ENCODE measurements at places on chromosomes 5 and 9.

DNA sequence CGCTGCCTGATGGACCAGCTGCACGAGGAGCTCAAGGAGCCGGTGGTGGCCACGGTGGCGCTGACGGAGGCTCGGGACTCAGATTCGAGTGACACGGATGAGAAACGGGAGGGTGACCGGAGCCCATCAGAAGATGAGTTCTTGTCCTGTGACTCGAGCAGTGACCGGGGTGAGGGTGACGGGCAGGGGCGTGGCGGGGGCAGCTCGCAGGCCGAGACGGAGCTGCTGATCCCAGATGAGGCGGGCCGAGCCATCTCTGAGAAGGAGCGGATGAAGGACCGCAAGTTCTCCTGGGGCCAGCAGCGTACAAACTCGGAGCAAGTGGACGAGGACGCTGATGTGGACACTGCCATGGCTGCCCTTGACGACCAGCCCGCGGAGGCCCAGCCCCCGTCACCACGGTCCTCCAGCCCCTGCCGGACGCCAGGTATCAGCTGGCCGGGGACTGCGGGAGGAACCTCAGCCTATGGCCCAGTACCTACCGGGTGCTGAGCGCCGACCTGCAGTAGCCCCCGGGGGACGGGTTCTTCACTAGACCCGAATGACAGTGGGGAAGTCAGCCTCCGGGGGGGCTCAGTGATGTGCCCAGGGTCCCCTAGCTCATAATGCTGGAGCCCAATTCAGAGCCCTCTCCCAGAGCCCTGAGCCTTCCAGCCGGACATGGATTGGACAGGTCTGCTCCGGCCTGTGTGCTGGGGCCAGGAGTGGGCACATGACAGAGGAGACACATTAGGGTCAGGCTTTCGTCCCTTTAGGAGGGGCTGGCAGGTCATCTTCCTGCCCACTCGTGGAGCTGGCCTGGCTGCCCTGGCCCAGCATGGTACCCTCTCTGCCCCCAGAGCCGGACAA, 33.0 kb downstream of the USP20 start:
- no peak for DNase-seq

DNA sequence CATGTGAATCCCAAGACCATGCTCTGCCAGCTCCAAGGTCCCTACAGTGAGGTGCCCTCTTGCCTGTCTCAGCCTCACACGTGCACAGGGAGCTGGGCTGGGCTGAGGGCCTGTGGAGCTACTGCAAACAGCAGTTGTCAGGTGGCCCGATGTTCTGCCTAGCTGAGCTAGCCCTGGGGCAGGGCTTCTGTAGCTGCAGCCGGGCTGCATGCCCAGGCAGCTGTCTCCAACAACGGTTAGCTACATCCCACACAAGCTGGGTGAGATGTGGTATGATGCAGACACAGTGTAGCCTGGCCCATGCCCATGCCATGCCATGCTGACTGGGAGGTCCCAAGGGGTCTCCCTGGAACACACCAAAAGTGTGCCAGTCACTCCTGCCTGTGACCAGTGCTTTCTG, 62.0 kb downstream of the MACROH2A1 start:
- no peak for DNase-seq

DNA sequence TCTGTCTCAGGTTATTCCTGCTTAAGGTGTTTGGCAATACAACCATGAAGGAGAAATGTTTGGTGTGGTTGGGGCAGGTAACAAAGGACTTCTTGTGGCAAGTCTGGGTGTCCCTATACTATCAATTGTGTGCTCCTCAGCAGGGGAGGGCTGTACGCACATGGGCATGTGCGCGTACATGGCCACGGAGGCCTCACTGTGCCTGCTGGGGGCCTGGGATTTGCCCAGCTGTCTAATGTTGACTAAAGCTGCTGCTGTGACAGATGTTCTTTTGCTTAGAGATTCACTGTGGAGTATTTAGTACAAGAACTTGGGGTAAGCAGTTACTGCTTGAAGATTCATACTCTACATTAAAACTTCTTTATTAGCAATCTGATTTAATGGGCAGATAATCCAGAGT, 97.5 kb downstream of the HSPA4 start:
- no peak for DNase-seq

DNA sequence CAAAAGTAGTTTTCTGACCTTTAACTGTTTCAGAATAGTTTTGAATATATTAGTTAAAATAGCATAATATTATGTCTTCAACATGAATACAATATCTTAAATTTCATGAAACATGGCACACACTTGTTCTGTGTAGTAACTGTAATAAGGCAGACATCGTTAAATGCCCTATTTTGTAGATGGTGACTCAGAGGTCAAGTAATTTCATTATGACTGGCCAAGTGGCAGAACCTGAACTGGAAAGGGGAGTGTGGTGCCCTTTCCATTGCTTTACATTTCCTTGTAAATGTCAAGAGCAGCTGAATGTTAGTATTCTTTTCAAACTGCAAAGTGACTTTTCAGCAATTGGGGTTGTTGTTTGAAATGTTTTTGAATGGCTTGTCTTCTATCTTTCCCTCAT, 201.2 kb upstream of the CDKN2B start:
- DNase-seq: no peak

GRCh38 chr9:122053064-122053463, 40.0 kb downstream of the TTLL11 start:
- DNase-seq: no peak

GRCh38 chr5:135432113-135432512, 15.0 kb downstream of the DCANP1 start:
- no peak for DNase-seq

DNA sequence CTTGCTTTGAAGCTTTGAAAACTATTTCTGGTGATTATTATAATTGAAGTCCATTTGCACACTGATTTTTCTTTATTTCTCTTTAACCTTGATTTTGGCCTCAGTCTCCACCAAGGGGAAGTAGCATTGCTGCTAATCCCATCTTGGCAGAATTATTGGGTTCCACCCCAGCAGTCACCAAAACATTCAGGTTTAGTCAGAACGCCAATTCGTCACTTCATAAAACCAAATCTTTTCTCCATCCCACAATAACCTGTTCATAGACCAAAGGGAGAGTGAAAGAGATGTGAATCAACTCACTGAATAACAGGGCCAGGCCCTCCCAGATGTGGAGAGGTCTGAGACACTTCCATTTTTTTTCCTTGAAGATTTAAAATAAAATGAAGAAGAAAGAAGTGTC, 95.1 kb upstream of the VCAN start:
- no peak for DNase-seq

- DNase-seq: no peak
These were observed 137.1 kb upstream of the ZNF366 start for GRCh38 chr5:72644296-72644695.

DNA sequence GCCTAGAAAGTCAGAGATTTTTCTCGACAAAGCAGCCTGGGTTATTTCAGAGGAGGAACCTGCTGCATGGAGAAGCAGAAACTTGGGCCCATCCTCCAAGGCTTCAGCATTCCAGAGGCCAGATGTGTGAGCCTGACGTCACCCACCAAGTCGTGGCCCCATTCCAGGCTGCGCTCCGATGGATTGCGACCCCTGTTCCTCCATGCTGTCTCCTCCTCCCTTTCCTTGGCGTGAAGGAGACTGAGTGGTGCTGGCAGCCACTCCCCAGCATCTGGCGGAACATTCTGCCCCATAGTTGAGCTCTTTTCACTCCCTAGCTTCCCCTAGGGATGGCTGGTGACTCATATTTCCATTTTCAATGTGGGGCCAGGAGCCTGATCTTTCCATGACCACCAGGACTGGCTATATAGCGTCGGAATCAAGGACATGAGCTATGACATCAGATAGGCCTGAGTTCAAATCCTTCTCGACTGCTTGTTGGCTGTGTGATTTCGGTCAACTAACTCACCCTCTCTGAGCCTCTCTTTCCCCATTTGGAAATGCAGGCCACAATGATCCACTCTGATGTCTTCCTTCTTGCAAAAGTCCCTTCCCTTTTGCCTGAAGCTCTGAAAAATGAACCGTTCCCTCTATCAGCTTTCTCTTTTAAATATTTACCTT, 24.5 kb upstream of the DUSP1 start:
- peak; percentile 92 for DNase-seq

DNA sequence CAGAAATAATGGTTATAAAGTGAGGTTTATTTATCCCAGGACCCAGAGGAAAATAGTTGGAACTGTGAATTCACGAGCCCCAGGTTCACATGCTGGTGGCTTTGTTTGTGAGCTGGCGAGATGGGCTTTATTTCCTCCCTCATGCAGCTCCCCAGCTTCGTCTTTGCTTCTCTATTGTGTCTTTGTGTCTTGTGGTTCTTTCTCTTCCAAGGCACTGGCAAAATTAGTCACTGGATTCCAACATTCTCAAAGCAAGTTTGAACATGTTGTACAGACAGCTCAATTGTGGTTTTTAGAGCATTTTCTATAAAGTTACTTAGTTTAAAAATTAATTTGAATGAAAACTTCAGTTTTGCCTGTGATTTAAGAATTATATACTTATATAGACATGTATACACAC, 7.2 kb downstream of the NDUFS6 start:
- DNase-seq: no peak

DNA sequence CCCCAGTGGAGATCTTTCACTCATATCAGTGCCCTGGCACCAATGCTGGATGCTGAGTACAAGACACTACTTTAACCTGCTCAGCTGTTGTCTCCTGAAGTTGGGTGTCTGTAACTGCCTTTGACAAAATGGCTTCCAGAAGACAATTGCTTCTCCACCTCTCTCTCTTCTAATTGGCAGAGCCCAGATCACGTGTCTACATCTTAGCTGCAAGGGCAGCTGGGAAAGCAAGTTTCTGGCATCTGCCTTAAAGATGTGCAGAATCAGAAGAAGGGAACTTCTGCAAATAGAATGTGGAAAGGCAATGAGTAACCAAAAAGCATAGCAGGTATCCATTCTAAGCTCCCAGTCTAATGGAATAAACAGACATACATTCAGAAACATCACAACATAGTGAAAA, 81.1 kb downstream of the PDZD2 start:
- DNase-seq: no peak

- DNase-seq: no peak
These were observed 80.1 kb downstream of the EGFLAM start for GRCh38 chr5:38338455-38338854.

DNA sequence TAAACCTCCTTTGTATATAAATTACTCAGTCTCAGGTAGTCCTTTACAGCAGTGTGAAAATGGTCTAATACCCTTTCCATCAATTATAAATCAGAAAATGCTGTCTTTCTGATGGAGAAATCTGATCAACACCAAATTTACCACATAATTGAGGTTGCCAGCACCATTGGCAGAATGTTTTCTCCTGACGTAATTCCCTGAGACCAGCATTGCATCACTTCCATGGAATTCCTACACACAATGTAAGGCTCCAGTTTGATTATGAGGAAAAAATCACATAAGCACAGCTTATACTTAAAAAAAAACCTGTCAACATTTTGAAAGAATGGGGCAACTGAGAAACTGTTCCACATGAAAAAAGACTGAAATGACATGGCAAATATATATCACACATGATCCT, 618.7 kb upstream of the CDH6 start:
- peak; percentile 41 for DNase-seq

GRCh38 chr5:51961154-51961562, 577.9 kb downstream of the ISL1 start:
- no peak for DNase-seq

GRCh38 chr9:16074963-16075362, 522.1 kb downstream of the CCDC171 start:
- DNase-seq: peak; percentile 77

- no peak for DNase-seq
These were observed 2.3 kb downstream of the TTF1 start for GRCh38 chr9:132404228-132404881.

- DNase-seq: no peak
These were observed 84.2 kb downstream of the AK8 start for GRCh38 chr9:132793606-132794580.

GRCh38 chr5:154767576-154767975, 12.4 kb downstream of the LARP1 start:
- DNase-seq: no peak

DNA sequence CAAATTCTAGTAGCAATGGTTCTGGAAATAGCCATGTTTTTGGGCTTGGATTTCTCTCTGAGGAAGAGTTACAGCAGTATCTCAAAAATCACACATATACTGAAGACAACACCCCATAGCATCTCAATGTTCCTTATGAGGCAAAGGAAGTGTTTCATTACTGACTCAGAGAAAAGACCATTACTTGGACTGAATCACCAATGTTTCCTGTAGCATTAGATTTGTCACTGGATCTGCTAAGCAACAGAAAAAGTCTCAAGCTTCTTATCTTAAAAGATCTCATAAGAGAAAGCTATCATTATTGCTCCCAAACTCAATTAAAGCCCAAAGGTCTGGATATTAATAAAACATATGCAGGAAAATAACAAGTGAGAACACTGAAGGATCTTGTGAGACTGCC, 272.4 kb downstream of the ADAMTS6 start:
- peak; percentile 76 for DNase-seq

DNA sequence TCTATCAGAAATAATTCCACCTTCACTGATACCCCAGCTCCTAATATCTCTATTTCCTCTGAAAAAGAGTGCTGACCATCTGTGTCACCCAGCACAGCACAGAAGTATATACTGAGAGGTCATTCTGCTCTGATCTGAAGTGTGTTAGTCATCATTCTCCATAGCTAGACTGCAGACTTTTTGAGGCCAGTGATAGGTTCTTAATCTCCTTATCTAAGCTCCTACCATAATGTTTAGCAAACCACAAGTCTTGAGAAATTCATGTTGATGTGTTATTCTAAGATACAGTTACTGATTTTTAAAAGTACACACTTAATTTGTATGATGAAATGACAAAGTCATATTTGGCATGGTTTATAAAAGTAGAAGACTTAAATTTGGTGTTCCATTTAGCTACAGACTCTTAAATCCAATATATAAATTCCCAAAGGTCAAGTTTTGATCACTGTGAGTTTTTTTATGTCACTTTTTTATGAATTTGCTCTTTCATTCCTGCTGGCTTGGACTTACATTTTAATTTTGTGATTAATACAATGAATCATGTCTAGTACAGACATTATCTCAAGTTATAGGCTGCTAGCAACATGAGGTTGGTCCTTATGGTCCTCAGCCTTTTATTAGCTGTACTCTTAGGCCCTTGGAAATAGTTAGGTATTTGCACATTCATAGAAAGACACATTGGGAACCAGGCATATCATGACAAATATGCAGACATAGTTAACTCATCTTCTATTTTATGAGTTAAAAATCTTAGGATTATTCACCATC, 380.8 kb downstream of the EBF1 start:
- DNase-seq: peak; percentile 69

All from NCI-H226 (cell line).